Nasal cavity respiratory epithelium epithelial cell of viscerocranial mucosa (primary cell): ENCODE measurements at places on chromosomes 3 and 15. TPM values are rescaled to one million over a fixed set of nuclear protein-coding genes. Genes with fewer than 3 reads are reported as not detected.

The AADACL2 gene
- total RNA-seq, result not detected in 2 replicates

The CLEC3B gene
- total RNA-seq, result not detected in 2 replicates

The STRIT1 gene
- not detected in 2 replicates for total RNA-seq

The RLBP1 gene
- 0.28 TPM in 1 of 2 replicates, not detected in the other for total RNA-seq

The NIT2 gene
- total RNA-seq, result 16.7 and 22.7 TPM in 2 replicates

The CCDC13 gene
- total RNA-seq, result 0.68 and 0.71 TPM in 2 replicates

The CHRD gene
- not detected in 2 replicates for total RNA-seq

The TGM4 gene
- 0.28 and 0.34 TPM in 2 replicates for total RNA-seq

The PARP15 gene
- under 0.01 and 0.21 TPM in 2 replicates for total RNA-seq

The GOLGA8R gene
- 0.34 and 1.6 TPM in 2 replicates for total RNA-seq

The ZIC4 gene
- not detected in 2 replicates for total RNA-seq

The SLC24A5 gene
- total RNA-seq, result not detected in 2 replicates

The PPM1L gene
- total RNA-seq, result 4.1 and 10.8 TPM in 2 replicates

The DAZL gene
- total RNA-seq, result not detected in 2 replicates

The NTRK3 gene
- not detected in 2 replicates for total RNA-seq

The ZNF80 gene
- total RNA-seq, result not detected in 2 replicates

The GHSR gene
- total RNA-seq, result not detected in 2 replicates

The LAMB2 gene
- 234 and 834 TPM in 2 replicates for total RNA-seq

The GPR15 gene
- total RNA-seq, result not detected in 2 replicates

The RETNLB gene
- not detected in 2 replicates for total RNA-seq
